Fibroblast of mammary gland (primary cell): ENCODE measurements at places on chromosomes 7 and 10.

GRCh38 chr7:65269150-65269856 lies 104.4 kb upstream of the ZNF92 start:
- DNase-seq = peak; percentile 46

- no peak for DNase-seq
These were observed 377.2 kb downstream of the PARD3 start for GRCh38 chr10:34437906-34438305.

DNA sequence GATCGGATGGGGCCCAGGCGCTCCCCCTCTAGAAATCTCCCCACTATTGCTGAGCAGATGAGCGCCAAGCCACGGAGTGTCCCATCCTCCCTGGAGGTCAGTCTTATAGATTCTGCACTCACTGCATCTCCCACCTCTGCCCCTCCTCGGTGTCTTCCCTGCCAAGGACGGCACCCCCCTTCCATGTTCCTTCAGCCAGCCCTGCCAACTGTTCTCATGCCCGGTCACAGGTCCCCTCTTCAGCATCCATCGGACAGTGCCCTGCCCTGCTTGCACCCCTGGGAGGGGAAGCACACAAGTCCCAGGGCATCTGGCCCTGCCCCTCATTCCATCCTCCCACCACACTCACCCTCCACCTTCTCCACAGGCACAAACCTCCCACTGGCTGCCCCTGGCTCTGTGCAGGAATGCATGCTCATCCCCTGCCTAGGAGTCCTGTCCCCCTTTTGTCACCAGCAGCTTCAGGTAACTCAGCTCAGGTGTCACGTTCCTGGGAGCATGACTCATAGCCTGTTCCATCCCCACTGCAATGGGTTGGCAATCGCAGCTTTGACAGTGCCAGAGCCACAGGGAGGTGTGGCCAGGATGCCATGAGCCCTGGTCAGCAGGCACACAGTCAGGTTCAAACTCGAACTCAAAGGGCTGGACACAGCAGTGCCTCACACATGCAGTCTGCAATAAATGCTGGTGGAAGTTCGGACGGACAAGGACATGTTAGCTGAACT lies 234.7 kb upstream of the TCERG1L start:
- no peak for DNase-seq

GRCh38 chr7:88452646-88453045 lies 146.0 kb upstream of the STEAP4 start:
- DNase-seq = no peak

- DNase-seq = peak; percentile 43
These were observed 45.3 kb upstream of the GNAI1 start for GRCh38 chr7:80089366-80089765.

DNA sequence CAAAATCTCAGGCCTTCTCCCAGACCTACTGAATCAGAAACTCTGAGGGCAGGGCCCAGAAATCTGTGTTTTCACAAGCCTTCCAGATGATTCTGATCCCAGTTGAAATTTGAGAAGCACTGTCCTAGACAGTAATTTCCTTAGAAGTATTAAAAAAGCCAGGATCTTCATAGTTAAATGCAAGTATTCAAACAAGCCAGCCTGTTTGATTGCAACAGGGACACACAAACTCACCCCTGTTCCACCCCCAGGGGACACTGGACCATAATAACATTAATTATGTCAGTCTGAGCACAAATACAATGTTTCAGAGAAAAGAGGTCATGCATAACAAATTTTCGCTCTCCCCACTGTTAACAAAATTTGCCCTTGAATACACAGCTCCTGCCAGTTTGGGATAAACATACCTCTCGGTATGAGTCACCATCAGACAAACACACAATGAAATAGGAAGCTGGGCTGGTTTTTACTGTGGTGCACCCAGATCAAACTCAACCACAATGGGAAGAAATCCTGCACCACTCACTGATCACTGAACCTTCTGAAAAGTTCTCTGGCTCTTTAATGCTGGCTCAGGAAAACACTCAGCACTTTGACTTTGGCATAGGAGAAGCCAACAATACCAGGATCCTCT lies 34.3 kb downstream of the ABLIM1 start:
- DNase-seq = peak; percentile 77

GRCh38 chr10:128877141-128877540 lies 589.9 kb upstream of the MGMT start:
- DNase-seq = no peak

- no peak for DNase-seq
These were observed 41.0 kb downstream of the KAT6B start for GRCh38 chr10:74867351-74867750.

GRCh38 chr7:117470777-117471176 lies 9.0 kb upstream of the CFTR start:
- no peak for DNase-seq
